Amniotic epithelial cell (primary cell): ENCODE measurements at places on chromosomes 4 and X.
A peak's percentile ranks its signal among the peaks of the same experiment; 100 is the strongest.

DNA sequence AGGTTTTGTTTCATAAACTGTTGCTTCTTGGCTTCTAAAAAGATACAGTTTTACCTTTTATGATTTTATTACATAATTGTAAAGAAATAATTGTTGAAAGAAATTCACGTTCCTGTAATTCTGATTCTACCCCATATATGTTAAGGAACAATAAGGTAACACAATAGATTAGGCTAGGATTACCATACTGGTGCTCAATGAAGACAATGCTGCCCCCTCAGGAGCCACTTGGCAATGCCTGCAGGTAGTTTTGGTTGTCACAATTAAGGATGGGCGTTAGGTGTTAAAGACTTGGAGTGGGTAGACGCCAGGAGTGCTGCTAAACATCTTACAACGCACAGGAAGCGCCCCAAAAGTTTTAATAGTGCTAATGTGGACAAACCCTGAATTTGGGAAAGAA lies 133.2 kb downstream of the NLGN4X start:
- DNase-seq = no peak

DNA sequence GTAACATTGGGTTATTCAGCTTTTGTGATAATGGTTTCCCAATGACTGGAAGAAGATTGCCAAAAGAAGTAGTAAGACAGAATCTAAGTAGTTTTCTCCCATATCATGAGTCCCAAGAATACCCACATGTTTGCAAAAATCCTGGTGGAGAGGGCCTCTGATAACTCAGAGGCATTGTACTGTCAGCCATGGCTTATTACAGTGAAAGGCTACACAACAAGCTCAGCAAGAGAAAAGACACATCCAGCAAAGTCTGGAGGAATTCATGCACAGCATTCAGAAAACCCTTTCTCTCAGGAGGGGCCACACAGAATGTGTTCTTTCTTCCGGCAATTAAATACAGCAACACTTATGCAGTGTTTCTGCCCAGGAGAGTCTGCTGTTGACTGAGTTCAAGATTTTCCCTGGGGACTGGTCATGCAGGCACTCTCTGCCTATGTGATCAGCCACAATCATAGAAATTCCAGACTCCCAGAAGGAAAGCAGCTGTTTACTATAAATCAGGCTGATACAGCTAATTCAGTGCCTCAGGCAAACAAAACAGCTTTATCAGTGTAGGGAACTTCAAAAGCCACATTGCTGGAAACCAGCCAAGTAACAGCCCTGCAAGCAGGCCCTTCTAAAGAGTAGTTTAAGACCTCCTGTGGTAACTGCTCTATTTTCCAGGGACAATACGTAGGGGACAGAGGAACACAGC lies 937.1 kb downstream of the CCSER1 start:
- DNase-seq = peak; percentile 95

- no peak for DNase-seq
These were observed 489.7 kb downstream of the PCDH10 start for GRCh38 chr4:133638751-133639150.

DNA sequence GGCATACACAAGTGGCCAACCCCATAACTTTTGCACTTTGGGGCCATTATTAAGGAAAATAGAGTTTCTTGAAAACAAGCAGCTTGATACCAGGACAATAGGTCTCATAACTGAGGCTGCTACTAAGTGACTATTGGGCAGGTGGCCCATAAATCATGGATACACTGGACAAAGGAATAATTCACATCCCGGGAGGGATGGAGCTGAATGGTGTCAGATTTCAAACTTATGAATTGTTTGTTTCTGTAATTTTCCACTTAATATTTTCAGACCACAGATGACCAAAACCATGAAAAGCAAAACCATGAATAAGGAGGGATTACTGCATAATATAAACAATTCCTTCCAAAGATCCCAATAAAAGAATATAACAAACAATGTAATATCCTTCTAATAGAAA lies 114.4 kb downstream of the WDFY3 start:
- DNase-seq = peak; percentile 36

GRCh38 chrX:139211568-139212182 lies 318.9 kb upstream of the F9 start:
- no peak for DNase-seq
